ENCODE measurements at places on chromosomes 1 and 21. TPM values are rescaled to one million over a fixed set of nuclear protein-coding genes. Genes with fewer than 3 reads are reported as not detected.

GRCh38 chr1:204821476-204821875 is 49.2 kb upstream of the NFASC start:
- H3K4me3 ChIP-seq, result no peak overlapping the region
- no peaks in the 10 kb centered on the region for H3K4me1 ChIP-seq
- H3K27me3 ChIP-seq, result peaks cover 15% of the 10 kb centered on the region
- no peak for DNase-seq

GRCh38 chr1:35691571-35692220 is 27.0 kb downstream of the C1orf216 start:
- no peaks in the 10 kb centered on the region for H3K36me3 ChIP-seq
- DNase-seq, result no peak
- H3K27me3 ChIP-seq, result peaks cover 27% of the 10 kb centered on the region
- no peaks in the 10 kb centered on the region for H3K4me1 ChIP-seq
- no peak overlapping the region for H3K27ac ChIP-seq

- no peaks in the 10 kb centered on the region for H3K27me3 ChIP-seq
- H3K4me1 ChIP-seq, result peaks cover 13% of the 10 kb centered on the region
- H3K27ac ChIP-seq, result no peak overlapping the region
- no peak overlapping the region for H3K4me3 ChIP-seq
- DNase-seq, result no peak
Measured at GRCh38 chr1:163090321-163090945, 21.3 kb downstream of the RGS4 start.

GRCh38 chr1:57957576-57957975 is 533.7 kb upstream of the DAB1 start:
- H3K36me3 ChIP-seq, result no peaks in the 10 kb centered on the region
- no peaks in the 10 kb centered on the region for H3K4me1 ChIP-seq
- no peaks in the 10 kb centered on the region for H3K27me3 ChIP-seq
- no peak overlapping the region for H3K4me3 ChIP-seq
- DNase-seq, result no peak

GRCh38 chr1:25481625-25482024 is 50.9 kb downstream of the MACO1 start:
- no peaks in the 10 kb centered on the region for H3K4me1 ChIP-seq
- peaks cover 10% of the 10 kb centered on the region for H3K36me3 ChIP-seq
- no peak overlapping the region for H3K4me3 ChIP-seq

DNA sequence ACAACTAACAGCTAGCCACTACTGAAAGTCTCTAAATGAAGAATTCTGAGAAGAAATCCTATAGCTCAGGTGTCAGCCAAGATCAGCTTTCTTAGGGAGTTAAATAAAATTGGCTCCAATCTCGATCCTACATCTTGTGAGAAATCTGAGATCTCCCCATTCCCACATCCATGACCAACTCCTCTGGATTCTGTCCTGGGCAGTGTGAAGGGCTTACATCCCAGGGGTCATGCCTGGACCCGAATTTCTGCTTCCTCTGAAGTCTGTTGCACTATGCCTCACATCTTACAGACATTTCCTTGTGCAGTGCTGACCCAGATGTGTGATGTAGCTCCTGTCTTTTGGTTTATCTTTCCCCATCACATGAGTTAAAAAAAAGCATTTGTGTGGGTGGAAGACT is 4.8 kb upstream of the TNN start:
- no peak for DNase-seq
- H3K27ac ChIP-seq, result no peak overlapping the region
- no peaks in the 10 kb centered on the region for H3K4me1 ChIP-seq
- H3K27me3 ChIP-seq, result no peaks in the 10 kb centered on the region
- no peak overlapping the region for H3K4me3 ChIP-seq

DNA sequence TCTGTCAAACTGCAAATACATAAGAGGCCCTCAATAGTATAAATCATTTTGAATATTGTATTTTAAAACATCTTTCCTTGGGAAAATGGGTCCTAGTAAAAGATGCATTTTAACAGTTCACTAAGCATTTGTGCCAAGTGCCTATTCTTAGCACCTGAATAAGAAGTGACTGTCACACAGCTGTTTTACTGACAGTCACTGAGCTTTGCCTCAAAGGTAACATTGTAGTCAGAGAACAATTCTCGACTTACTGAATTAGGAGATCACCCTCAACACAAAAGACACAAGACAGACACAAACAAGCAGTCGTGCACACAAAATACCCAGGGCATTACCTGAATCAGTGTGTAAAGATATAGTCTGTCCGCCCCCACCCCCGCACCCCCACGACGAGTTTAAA is 408 bp downstream of the ESRRG start:
- H3K4me1 ChIP-seq, result no peaks in the 10 kb centered on the region
- H3K36me3 ChIP-seq, result no peaks in the 10 kb centered on the region
- no peak for DNase-seq
- no peak overlapping the region for H3K27ac ChIP-seq

DNA sequence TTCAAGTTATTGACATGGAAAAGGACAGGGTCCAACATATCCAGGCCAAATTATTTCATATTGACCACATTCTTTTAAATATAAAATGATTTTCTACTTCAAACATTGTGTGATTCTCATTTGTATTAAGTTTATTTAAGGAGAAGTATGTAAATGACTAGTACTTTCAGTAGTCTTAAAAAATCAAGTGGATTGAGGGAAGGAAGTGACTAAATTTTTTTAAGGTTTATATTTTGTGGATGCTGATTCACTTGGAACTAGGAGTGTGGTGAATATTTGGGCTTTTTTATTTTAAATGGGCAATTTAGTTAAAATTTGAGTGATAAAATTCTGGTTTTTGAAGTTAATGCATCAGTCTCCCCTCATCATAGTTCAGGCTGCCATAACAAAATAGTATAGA is 10.1 kb downstream of the PRRC2C start:
- H3K27me3 ChIP-seq, result no peaks in the 10 kb centered on the region
- H3K4me1 ChIP-seq, result peaks cover 4% of the 10 kb centered on the region
- H3K4me3 ChIP-seq, result no peak overlapping the region
- no peak for DNase-seq

DNA sequence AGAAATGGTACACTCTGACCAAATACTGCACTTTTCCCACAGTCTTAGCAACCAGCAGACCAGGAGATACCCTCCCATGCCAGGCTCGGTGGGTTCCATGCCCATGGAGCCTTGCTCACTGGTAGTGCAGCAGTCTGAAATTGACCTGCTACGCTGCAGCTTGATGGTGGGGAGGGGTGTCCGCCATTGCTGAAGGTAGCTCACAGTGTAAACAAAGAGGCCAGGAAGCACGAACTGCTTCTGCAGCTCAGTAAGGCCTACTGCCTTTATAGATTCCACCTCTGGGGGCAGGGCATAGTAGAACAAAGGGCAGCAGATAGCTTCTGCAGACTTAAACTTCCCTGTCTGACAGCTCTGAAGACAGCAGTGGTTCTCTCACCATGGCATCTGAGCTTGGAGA is 12.3 kb upstream of the IFI44L start:
- DNase-seq, result no peak
- H3K27ac ChIP-seq, result no peak overlapping the region
- H3K4me1 ChIP-seq, result peaks cover 5% of the 10 kb centered on the region
- no peak overlapping the region for H3K4me3 ChIP-seq
- H3K27me3 ChIP-seq, result no peaks in the 10 kb centered on the region
- H3K36me3 ChIP-seq, result no peaks in the 10 kb centered on the region

- H3K4me3 ChIP-seq, result no peak overlapping the region
- peaks cover 84% of the 10 kb centered on the region for H3K36me3 ChIP-seq
- H3K27ac ChIP-seq, result peak overlapping the region; percentile 90
- DNase-seq, result peak; percentile 100
Measured at GRCh38 chr1:156129687-156130577, 15.4 kb downstream of the LMNA start.

GRCh38 chr1:172845371-172845770 is 186.5 kb downstream of the FASLG start:
- H3K4me1 ChIP-seq, result no peaks in the 10 kb centered on the region
- DNase-seq, result no peak
- H3K4me3 ChIP-seq, result no peak overlapping the region
- no peaks in the 10 kb centered on the region for H3K36me3 ChIP-seq
- H3K27ac ChIP-seq, result no peak overlapping the region
- no peaks in the 10 kb centered on the region for H3K27me3 ChIP-seq

- no peaks in the 10 kb centered on the region for H3K4me1 ChIP-seq
- no peak for DNase-seq
- no peaks in the 10 kb centered on the region for H3K27me3 ChIP-seq
- H3K4me3 ChIP-seq, result no peak overlapping the region
Measured at GRCh38 chr1:25671929-25672328, 55.3 kb downstream of the MAN1C1 start.

DNA sequence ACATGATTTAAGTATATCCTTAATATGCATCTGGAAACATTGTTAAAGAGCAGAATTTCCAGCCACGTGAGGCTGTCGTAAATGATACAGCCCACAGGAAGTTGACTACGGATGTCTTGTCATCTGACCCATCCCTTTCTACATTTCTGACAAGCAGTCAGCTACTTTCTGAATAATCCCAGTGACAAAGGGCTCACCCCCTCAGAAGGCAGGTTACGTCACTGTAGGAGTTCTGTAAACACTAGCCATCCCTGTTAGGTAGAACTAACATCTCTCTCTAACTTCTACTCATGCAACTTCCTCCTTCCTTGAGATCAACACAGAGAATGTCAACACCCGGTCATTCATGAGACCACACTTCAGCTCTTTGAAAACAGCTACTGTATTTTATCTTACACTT is 259.2 kb downstream of the GREM2 start:
- no peaks in the 10 kb centered on the region for H3K27me3 ChIP-seq
- H3K4me3 ChIP-seq, result no peak overlapping the region
- peak overlapping the region; percentile 46 for H3K27ac ChIP-seq

Gene ZYG11B
- total RNA-seq, result 37.7 TPM

Gene ARTN
- total RNA-seq, result not detected

Gene MPZ
- total RNA-seq, result not detected

Gene OBSCN
- total RNA-seq, result 0.06 TPM

Gene CLCA1
- not detected for total RNA-seq

Gene LRIF1
- total RNA-seq, result 35.4 TPM

Gene ANGPTL7
- not detected for total RNA-seq

Data from SJSA1 (cell line).